ENCODE measurements at places on chromosomes 4 and X.

- DNase-seq = no peak
These were observed 1.2 kb downstream of the CXCL3 start for GRCh38 chr4:74037076-74037955.

GRCh38 chrX:82721891-82722290, 786.2 kb upstream of the POU3F4 start:
- no peak for DNase-seq

- DNase-seq = no peak
These were observed 2.8 kb upstream of the PDLIM5 start for GRCh38 chr4:94448815-94449375.

DNA sequence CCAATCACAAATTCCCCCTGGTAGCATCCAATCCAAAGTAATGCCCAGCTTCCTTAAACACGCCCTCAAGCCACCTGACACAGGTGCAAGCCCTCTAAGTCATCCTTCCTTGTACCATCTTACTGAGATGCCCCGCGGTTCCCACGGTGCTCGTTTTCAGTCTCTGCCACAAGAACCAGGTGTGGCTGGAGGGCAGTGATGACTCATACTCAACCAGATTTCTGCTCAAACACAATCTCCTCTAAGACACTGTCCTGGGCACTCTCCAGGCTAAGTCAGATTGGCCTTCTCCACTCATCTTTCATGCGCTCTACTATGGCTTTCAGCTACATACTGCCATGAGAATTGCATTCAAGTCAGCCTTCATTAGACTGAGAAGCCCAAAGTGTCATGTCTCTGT, 3.5 kb downstream of the SH3KBP1 start:
- no peak for DNase-seq

DNA sequence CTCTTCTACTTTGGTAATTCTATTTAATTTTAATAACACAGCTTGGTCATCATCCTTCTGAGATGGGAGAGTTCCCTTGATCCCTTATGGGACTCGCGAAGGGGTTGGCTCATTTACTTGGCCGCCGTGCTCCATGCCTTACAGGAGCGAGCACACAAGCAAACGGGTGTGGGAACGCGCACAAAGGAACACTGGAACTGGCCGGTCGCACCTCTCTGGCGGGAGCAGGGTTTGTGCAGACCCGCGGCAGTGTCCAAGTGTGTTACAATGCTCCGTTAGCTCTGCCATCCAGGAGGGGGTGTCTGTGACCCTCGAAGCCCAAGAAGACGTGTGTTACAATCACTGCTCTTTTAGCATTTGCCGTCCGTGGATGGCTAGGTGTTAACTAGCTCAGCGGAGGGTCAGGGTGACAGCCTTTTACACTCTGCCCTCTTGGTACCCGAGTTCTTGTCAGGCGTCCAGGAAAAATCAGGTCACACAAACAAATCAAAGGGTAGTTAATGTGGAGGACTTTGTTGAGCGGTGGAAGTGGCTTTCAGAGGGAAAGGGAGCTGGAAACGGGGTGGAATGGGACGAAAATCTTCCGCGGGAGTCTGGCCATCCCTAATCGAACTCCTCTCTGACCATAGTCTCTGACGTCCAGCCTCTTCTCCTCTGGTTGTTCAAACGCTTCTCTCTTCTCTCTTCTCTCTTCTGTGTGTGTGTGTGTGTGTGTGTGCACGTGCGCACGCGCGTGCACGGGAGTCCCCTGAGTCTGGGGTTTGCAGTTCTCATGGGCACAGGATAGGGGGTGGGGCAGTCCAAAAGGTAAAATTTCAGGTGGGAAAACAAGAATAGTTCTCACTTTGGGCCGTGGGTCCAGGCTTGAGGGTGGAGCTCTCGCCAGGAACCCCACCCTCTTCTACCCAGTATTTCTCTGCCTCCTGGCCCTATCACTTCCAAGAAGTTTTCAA, 76.3 kb downstream of the SLC10A7 start:
- DNase-seq = no peak

DNA sequence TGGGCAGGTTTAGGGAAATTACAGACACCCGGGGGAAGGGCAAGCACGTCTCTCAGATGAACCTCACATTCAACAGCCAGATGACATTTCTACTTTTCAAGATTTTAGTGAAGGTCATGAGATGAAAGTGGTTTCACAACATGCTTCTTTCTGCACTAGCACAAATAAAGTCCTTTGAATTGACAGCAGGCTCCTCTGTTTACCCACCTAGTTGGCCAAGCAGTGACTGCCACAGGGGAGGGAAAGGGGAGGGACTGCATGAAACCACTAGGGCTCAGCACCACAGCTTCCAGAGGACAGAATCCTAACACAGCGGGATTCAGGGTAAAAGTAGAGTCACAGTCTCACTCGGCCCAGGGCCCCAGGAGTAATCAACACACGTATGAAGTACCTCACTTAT, 6.2 kb downstream of the RAB40A start:
- no peak for DNase-seq

DNA sequence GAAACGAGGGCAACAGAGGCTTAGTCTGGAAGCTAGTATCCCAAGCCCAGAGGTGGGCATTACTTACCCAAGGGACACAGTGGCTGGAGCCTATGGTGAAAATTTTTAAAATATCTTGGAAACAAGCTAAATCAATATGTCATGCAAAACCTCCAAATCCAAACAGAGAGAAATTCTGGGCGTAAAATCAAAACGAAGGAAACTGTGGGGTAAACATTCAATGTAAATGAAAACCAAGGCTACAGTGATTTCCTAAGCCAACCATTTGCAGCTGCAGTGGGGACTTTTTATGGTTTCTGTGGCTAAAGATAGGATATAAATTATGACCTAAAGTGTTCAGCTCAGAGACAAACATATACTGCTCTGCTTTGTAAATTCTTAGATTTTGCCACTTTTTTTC, 507.7 kb upstream of the DIAPH2 start:
- no peak for DNase-seq

DNA sequence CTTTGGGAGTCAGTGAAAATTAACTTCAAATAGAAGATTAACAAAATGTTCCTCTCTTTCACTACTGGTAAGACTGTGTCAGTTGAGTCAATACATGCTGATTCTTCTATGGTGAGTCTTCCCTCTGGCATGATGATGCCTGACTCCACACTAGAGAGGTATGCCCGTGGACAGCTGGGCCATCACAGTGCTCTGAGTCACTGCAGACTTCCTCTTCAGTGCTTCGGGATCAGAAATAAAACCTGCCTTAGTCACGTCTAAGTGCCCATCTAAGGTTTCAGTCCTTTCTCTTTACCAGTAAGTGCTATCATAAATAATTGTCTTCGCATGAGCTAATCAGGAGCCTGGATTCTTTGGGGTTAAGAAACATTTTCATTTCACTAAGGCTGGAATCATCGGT, 1.6 kb upstream of the ASB5 start:
- no peak for DNase-seq

- DNase-seq = no peak
These were observed 214.3 kb downstream of the RASL11B start for GRCh38 chr4:53076374-53076958.

- DNase-seq = no peak
These were observed 39.3 kb downstream of the ING2 start for GRCh38 chr4:183544109-183544508.

DNA sequence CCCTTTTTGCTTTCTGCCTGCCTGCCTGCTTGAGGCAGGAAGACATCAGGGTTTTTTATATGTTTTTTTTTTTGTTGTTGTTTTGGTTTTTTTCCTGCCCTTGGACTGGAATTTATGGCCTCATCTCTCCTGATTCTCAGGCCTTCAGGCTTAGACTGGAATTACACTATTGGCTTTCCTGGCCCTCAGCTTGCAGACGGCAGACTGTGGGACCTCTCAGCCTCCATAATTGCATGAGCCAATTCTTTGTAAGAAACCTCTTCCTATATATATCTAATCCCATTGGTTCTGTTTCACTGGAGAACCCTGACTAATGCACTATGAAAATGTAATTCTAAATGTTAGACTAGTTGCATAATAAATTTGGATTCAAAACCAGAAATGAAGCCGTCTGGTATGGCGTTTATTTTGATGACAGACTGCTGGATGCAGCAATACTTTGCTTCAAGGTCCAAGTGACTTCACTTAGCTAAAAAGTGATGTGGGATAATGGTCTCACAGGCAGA, 59.0 kb downstream of the SEL1L3 start:
- DNase-seq = no peak

DNA sequence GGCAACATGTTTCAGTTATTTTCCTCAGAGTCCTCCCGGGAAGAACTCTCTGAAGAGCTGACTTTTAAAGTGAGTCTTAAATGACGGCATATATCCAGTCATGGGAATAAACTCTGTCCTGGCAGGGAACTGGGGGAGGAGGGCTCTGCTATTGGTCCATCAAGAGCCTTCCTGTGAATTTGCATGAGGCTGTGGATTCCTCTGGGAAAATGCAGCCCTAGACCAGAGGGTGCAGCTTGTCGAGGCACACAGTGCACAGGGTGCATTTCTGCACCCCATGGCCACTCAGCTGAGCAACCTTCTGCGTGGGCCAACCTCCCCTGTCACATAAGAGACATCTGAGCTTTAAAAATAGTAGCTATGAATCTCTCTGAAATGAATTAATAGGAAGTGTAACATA, 360.0 kb downstream of the GALNTL6 start:
- no peak for DNase-seq

DNA sequence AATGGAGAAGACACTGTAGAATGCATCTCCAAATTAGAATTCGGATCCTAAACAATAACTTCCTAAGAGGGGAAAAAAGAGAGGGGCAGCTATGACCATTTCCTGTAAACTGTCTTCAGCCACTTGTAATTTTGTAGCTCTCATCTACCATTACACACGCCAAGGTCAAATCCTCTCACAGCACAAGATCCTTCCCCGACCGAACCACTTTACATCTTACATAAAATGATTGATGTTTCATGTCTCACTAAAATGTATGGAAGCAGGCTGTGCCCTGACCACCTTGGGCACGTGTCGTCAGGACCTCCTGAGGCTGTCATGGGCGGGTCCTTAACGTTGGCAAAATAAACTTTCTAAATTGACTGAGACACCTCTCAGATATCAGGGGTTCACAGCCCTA, 24.1 kb upstream of the PBDC1 start:
- no peak for DNase-seq

DNA sequence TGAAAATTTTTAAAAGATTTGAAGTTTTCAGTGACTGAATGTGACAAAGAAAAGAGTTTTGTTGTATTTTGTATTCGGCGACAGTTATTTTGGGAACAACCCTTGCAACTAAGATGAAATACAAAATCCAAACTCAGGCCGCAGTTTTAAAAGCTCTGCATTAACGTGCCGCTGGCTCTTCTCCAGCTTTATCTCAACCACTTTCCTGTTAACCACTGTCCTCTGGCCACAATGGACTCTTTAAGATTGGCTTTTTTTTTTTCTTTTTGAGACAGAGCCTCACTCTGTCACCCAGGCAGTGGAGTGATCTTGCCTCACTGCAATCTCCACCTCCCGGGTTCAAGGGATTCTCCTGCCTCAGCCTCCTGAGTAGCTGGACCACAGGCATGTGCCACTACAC, 22.1 kb upstream of the AMTN start:
- DNase-seq = no peak

DNA sequence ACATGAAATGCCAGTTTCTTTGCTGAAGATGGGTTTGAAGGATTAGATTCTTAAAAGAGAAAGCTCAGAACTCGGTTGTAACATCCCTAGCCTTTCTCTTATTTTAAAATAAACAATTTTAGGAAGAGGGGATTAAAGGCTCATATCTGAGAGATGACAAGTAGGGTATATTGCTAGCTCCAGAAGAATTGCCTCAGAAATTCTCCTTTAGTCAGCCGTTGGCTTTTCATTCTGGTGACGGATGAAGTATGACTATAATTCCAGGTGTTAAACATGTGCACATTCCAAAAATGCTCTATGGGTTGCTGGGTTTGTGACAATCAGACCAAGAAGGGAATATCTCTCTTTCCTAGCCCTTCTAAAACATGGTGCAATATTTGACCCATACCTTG, 17.8 kb downstream of the DKK2 start:
- DNase-seq = no peak

DNA sequence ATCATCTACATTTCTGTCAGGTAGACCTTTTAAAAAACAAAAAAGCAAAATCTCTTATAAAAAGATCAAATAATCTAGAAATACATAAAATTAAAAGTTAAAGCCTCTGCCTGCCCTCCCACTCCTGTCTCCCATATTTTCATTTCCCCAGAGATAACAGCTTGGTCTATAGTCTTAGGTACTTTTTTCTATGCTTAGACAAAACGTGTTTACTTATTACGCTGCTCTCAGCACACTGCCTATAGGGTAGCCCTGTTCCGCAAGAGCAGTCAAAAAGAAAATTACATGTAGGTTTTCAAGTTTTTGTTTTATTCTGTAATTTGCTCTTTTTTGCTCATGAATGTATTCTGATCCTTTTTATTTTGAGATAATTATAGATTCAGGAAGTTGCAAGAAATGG, 73.3 kb downstream of the TAF1 start:
- DNase-seq = no peak

- no peak for DNase-seq
These were observed 12.2 kb downstream of the PLAC1 start for GRCh38 chrX:134645936-134646543.

GRCh38 chr4:36386691-36387090, 105.3 kb downstream of the DTHD1 start:
- no peak for DNase-seq

- DNase-seq = no peak
These were observed 77.4 kb upstream of the PRSS48 start for GRCh38 chr4:151199319-151200190.

DNA sequence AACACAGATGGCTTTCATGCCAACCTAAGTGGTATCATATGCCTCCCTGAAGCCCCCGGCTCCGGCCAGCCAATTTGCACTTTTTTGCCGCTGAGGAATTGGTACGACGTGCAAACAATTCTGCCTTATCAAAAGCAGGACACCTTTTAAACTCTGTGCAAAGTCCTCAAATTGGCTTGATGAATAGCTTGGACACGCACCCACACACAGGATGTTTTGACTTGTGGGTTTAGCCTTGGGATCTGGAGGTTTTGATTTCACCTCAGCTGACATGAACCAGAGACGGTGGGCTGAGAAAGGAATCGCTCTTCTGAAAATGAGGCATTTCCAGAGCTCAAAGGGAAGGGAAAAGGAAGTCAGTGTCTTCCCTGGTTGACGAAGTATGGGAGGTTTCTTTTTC, 110.8 kb upstream of the SHOX start:
- no peak for DNase-seq

GRCh38 chr4:73224886-73225285, 33.7 kb downstream of the ANKRD17 start:
- no peak for DNase-seq

DNA sequence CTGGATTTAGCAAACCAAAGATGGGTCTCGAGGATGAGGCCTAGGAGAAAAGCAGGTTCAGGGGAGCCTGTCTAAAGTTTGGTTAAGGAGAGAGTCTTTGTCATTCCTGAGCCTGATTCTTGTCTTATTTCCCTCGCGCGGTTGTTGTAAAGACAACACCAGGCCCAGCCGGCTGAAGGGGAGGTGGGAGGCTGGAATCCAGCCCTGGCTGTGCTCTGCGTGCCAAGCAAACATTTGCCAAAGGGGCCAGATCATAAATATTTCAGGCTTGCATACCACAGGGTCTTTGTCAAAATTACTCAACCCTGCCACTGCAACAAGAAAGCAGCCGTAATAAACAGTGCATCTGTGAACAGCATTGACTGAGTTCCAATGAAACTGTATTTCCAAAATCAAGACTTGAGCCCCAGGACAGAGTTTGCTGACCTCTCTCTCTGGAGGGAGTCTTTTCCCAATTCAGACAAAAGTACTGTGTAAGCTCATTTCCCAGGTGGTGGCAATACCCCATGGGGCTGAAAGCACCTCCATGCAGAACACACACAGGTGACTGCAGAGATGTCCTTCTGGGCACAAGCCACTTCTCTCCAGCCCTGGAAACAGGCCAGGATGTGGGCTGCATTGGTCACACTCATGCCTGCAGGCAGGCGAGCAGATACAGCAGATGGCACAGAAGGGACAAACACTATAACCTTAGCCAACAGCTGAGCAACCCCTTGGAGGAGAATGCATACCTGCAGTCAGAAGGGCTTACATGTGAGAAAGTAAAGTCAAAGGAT, 320.3 kb downstream of the STK32B start:
- DNase-seq = no peak
